ENCODE measurements at places on chromosomes 2 and 18.

DNA sequence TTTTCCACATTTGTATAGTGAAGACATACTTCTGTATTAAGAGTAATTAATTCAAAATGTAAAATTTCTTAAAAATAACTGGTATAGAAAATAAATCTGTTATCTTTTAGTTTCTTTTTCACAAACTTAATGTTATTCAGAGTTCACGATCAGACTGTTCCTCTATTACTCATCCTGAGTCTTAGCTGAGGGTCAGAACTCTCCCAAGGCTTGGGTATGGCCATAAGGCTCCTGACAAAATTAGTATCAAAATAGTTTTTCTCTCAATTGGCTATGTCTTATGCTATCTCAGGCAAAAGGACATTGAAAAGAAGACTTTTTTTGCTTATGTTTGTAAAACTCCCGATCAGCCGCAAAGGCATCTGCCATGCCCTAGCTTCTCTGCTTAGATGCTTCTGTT, 56.1 kb upstream of the NAB1 start:
- DNase-seq: no peak

DNA sequence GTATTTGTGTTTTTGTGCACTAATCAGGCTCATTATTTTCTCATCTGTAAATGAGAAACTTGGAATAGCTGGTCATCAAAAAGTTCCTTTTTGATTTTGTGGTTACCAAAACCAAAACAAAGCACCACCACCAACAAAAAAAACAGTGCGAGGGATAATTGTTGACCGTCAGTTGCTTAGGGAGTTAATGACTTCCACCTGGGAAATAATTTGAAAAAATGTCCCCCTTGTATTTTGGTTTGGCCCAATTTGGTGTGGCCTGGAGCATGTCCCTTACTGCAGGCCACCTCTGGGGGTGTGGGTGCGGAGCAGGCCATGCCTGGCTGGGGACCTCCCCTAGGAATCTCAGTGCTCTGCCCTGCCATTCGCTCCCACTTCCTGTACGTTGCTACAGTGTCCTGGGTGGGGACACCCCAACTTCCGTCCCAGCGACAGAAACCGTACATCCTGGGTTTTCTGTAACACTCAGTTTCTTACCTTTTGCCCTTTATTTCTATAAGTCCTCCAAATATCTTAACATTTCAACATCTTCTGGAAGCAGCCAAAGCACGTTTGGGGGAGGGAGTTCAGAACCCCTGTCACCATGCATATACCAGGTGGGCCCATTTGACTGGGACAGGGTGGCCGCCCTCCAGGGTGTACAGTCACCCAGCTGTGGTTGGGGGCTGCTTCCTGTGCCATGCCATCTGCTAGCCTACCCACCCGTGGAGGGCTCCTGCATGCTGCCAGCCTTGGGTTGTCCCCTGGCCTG, 31.3 kb downstream of the NCK2 start:
- DNase-seq: no peak

DNA sequence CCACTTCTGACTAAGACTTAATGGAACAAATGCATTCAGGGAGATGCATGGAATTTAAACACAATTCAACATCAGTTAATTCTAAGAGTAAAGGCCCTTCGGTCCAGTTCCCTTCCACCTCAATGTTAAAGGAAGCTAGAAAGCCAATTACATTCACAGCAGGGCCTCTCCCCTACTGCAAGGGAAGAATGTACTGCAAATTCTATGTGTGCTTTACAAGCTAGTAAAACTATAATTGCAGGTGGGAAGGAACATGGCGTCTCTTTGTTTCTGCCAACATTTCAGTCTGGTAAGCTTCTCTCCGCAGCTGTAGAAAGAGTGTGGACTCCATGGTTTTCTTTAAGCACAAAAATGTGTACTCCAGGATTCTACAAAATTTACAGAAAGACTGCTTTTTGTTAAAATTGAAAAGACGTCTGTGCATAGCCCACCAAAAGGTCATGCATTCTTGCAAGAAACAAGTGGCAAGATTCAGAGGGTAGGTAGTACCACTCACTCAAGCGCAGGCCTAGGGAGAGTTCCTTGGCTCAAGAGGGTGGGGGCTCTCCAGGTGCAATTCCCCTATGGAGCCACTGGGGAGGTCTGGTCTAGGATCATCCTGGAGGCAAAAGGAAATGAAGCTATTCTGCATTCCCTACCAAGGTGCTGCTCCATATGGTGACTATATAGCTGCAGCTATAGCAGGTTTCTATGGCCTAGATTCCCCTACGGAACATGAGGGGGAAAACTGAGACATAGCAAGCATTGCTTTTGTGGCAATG, 127.0 kb upstream of the FZD5 start:
- DNase-seq: no peak

GRCh38 chr2:65278531-65278981, 50.9 kb downstream of the ACTR2 start:
- DNase-seq: no peak

DNA sequence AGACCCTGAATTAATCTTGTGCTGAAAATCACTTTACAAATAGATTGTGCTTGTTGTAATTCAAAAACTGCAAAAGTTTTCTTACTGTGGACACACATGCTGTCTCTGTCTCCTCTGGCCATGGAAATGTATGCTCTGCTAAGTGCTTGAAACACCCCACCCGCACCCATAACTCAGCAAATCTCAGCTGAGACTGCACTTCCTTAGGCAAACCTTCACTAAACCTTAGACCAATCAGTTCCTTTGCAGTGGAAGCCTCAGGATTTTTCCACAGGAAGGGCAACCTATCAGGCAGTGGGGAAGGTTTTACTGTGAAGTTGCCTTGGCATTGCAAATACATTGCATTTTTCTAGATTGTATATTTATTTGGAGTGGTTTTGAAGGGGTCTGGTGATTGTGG, 62.2 kb upstream of the PLA2R1 start:
- DNase-seq: no peak

DNA sequence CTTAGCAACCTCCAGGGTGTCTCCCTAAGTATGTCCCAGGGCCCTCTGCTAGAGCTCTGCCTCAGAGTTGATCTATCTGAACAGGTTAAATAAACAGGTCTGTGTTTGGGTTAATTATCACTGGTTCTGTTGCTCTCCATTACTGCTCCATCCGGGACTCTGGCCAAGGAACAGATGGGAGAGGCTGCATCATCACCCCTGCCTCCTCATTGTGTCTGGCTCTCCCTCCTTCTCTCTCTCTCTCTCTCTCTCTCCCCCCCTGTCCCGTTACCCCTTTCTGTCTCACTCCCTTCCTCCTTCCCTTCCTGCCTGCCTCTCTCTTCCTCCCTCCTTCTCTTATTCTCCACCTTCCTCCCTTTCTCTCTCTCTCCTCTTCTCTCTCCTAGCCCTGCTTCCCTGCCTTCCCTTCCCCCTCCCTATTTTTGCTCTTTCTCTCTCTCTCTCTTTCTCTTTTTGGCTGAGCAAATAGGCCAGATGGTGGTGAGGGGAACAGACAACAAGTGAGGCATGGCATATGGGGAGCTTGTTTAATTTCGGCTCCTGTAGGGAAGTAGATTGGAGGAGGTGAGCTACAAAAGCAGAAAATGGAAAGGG, 62.1 kb downstream of the SETBP1 start:
- no peak for DNase-seq

DNA sequence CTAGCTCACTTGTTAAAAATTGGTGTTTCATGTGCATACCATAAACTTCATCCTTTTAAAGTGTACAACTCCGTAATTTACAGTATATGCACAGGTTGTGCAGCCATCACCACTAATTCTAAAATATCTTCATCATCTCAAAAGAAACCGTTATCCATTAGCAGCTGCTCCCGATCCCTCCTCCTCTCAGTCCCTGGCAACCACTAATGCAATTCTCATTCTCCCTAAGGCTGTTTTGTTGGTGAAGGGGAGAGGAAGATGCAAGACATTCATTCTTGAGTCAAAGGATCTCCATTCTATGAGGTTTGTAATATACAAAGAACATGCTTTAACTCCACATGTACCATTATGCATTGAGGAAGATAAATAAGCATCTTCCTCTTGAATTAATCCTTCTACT, 48.6 kb downstream of the RNU4ATAC start:
- no peak for DNase-seq

- no peak for DNase-seq
These were observed 16.5 kb upstream of the EVA1A start for GRCh38 chr2:75577280-75577679.

- no peak for DNase-seq
These were observed 40.7 kb downstream of the PCBP1 start for GRCh38 chr2:70128005-70128404.

- no peak for DNase-seq
These were observed 17.6 kb downstream of the PMAIP1 start for GRCh38 chr18:59917422-59917821.

GRCh38 chr18:79022603-79023002, 43.0 kb downstream of the SALL3 start:
- DNase-seq: no peak

DNA sequence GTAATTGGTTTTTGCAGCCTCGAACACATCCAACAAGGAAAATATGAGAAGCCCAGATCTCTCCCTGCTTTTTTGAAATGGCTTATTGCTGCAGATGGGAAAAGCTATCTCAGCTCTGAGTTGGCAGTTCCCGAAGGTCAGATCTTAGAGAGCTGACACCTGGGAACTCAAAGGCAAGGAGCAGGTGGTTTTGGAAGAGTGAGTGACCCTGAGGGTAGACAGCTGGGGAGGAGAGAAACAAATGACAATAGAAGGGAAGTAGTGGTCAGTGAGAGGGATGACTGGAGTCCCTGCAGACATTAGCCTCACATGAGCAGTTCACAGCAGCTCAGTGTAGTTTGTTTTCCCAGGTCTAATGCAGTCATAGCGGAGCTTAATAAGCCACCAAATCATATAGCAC, 317.9 kb downstream of the STK39 start:
- no peak for DNase-seq

DNA sequence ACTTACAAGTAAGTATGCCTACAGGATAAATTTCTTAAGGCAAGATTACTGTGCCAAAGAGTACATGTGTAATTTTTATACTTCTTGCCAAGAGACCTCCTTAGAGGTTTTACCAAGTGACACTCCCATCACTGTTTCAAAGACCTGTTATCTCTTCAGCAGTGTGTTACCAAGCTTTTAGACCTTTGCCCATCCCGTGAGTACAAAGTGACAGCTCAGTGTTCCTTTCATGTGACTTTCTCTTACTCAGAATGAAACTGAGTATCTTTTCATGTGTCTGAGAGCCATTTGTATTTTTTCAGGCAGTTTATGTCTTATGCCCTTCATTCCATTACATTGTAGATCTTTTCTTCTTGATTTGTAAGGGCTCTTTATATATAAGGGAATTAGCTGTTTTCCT, 287.5 kb upstream of the SALL3 start:
- no peak for DNase-seq

- no peak for DNase-seq
These were observed 211.7 kb upstream of the REV1 start for GRCh38 chr2:99701503-99701902.

DNA sequence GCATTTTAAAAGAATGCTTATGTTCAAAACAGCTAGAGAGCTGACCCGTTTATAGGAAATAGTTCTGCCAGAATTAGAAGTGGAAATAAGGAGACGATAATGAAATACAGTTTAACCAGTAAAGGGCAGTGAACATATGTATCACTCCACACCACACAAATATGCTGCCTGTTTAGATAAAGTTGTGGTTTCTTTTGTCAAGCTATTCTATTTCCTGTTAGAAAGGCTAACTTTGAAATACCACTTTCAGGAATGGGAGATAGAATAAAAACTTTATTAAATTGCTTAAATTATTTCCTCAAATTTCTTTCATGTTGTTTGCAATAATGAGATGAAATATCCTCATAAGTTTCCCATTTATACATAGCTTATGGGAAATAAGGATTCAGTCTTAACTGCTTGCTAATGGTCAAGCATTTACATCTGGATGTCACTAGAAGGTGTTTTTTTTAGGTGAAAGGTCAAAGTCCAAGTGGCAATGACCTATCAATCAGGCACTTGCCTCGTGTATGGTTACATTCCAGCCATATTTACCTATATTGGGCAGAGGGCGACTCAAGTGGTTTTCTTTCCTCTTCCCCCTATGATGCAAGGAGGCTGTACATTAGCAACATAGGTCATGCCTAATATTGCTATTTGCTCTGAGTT, 148.9 kb downstream of the ZEB2 start:
- DNase-seq: no peak

GRCh38 chr2:2253172-2254016, 77.7 kb downstream of the MYT1L start:
- DNase-seq: no peak

DNA sequence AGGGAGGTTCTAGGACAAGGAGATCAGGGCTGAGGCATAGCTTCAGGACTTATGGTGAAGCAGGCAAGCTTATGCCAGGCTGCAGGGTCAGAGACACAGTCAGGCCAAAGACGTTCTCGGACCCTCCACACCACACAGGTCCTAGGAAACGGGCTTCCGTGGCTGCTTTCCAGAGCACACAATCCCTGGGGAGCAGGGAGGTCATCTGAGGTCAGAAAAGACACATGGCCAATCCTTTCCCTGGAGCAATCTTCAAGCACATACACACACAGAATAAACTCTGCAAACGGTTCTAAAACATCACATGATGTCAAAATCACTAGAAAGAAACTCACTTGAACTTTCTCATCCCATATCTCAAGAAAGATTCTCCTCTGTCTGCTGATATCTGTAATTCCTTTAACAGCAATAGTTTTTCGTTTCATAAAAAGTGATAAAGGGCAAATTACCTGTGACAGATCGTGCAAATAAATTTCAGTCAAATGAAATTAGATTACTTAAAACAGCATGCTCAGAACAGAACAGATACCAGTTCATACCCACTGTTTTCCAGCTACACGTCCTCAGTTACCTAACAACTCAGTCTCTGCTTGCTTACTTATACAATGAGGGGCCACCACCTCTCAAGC, 63.9 kb downstream of the MBOAT2 start:
- DNase-seq: no peak

- DNase-seq: no peak
These were observed 1.2 kb upstream of the SELENOI start for GRCh38 chr2:26344581-26345282.

DNA sequence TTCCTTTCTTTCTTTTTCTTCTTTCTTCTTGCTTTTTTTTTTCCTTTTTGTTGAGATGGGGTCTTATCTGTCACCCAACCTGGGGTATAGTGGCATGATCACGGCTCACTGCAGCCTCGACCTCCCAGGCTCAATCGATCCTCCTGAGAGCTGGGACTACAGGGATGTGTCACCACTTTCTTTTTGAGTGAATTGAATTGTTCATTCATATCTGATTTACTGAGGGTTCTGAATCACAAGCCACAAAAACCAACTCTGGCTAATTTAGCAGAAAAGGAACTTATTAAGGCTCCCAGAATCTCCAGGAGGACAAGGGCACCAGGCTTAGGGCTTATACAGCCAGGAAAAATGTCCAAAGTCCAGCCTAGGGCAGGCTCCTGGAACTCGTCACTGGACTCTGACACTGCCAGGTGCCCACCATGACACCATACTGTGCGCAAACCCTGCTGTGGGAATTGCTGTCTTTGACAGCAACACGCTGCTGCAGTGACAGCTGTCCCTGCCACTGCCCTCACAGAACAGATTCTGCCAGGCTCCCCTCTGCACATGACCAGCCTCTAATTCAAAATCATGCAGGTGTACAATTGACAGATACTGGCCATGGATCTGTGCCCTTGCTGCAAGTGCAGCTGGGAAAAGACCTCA, 42.9 kb upstream of the EML6 start:
- no peak for DNase-seq

All from stimulated activated CD4-positive, alpha-beta T cell treated with anti-CD3 and anti-CD28 coated beads, Interleukin-1b, Interleukin-23, amount 100 ng/mL, for 1 hour (primary cell).